ENCODE measurements at places on chromosomes 3 and 15.

DNA sequence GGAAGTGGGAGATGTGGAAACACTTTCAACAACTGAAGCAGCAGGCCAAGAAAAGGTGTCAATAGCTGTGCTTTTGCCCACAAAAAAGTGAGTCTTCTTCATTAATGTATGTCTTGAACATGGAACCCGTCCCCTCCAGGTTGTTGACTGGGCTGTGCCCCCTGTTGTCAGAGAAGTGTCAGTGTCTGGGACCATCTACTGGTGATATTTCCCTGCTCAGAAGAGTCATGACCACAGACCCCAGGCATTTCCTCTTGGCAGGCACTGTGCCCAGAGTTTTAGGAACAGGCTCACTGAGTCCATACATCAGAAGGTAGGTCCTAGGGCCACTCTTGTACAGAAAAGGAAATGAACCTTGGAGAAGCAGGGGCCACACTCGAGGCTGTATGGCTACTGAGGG, 54.8 kb upstream of the LARS2 start:
- no peak for DNase-seq

- no peak for DNase-seq
Measured at GRCh38 chr3:15796331-15796730, 1.4 kb downstream of the ANKRD28 start.

- DNase-seq: no peak
Measured at GRCh38 chr15:90099072-90099867, 3.0 kb downstream of the IDH2 start.

DNA sequence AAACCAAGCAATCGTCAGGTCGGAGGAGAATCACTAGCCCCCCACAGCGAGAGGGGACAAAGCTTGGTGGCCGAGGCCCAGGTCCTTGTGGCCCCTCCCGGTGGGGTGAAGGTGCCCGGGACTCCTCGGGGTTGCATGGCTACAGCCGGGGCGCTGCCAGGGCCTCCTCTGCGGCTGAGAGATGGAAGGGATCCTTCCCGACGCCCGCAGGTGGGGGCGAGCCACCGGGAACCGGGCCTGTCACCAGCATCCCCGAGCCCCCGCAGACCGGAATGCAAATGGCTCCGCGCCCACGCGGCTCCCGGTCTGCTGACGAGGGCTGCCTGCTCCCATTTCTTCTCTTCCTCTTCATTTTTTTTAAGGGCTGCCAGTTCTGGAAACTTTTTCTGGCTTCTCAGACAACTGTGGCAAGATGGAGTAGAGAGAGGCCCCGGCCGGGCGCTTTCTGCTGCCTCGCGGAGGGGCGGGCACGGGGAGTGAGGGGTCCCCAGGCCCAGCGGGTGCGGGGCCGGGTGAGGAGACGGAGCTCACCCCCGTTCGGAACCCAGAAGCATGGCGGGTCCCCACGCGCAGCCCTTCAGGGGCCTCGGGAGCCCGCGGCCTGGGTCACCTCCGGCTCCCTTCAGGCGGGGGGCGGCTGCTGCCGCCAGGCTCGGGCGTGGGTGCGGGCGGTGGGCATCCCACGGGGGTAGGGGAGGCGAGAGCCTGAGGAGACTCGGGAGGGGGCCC, 27.5 kb downstream of the MELTF start:
- no peak for DNase-seq

- no peak for DNase-seq
Measured at GRCh38 chr3:107795514-107796094, 272.8 kb downstream of the BBX start.

All from progenitor cell of endocrine pancreas (in vitro differentiated cells).